ENCODE measurements at places on chromosomes 5 and 9.

GRCh38 chr9:87201351-87201751 is 254.0 kb upstream of the GAS1 start:
- DNase-seq = no peak

DNA sequence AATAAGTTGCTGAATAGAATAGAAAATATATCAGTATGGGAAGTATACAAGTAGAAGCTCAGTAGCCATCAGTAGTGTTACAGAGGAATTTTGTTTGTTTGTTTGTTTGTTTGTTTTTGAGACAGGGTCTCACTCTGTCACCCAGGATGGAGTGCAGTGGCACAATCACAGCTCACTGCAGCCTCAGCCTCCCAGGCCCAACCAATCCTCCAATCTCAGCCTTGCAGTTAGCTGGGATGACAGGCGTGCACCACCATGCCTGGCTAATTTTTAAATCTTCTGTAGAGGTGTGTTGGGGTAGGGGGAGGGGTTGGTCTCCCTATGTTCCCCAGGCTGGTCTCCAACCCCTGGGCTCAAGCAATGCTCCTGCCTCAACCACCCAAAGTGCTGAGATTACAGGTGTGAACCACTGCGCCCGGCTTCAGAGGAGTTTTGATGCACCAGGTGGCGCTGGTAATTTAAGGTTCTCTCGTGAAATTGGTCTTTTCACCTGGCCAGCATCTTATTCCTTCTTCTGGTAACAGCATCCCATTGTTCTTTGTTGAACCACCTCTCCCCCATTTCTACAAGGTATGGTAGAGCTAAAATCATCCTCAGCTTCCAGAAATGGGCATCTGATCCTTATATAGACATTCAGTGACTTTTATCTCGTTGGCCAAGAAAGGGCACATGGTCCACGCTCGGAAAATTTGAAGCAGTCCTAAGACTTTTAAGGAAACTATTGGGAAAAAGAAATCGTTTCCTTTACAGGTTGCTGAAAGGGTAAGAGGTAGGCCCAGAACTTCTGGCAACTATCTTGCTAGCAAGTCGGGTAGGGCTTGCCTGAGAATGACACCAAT is 157.1 kb downstream of the ARRDC3 start:
- no peak for DNase-seq

DNA sequence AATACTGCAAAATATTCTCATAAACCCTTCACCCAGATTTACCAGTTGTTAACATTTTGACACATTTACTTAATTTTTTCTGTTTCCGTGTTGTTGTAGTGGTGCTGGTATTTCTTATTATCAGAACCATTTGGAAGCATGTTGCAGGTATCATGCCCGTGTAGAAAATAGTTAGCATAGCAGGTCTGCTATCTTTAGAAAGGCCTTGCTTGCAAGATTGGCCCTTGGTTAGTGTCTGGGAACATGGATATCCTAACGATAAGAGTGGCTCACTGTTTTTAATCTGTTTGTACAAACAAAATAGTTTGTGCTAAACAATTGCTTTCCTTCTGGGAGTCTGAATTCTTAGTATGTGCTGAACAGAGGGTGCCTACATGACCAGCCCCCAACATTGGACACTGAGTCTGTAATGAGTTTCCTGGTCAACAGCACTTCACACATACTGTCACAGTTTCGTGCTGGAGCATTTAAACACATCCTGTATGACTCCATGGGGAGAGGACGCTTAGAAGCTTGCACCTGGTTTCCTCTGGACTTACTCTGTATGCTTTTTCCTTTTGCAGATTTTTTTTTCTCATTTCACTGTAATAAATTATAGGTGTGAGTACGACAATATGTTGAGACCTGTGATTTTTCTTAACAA is 66.9 kb downstream of the MAN2A1 start:
- DNase-seq = no peak

DNA sequence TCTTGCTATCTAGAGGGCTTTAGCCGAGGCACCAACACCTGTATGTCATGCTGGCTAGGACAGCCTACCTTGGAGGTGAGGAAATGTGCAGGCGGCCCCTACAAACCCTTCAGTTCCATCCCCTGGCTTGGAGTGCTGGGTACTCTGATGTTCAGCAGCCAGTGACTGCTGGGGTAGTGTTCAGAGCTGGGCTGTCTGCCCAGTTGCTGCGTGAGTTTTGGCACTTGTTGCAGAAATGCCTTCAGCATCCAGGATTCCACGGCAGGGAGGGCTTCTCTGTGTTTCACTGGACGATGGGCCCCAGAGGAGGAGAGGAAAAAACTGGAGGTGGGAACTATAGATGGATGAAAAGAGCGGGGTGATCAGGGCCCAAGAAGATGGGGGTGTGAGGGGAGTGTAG is 10.4 kb downstream of the SWI5 start:
- no peak for DNase-seq

GRCh38 chr9:36486329-36486932 is 86.3 kb upstream of the MELK start:
- no peak for DNase-seq

GRCh38 chr5:10704949-10705621 is 55.9 kb downstream of the DAP start:
- no peak for DNase-seq

- no peak for DNase-seq
Observed at GRCh38 chr5:133053448-133053847, 1.6 kb downstream of the HSPA4 start.

GRCh38 chr5:158801268-158801667 is 298.4 kb downstream of the EBF1 start:
- no peak for DNase-seq

DNA sequence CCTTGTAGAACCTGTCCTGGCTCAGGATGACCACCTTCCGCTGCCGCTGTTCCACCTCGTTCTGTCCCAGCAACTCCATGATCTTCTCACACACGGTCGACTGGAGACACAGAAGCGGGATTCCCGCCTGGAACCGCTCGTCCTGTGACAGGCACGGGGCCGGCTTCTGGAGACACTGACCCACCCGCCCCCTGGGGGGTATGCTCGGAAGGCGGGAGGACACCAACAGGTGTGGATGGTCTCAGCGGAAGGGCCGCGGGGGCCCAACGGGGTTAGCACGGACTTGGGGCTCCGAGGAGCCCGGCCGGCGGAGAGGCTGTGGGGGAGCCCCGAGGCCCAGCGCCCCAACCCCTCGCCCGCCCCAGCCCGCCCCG is 530 bp downstream of the UCK1 start:
- no peak for DNase-seq

GRCh38 chr5:109844695-109845094 is 155.0 kb downstream of the MAN2A1 start:
- no peak for DNase-seq

DNA sequence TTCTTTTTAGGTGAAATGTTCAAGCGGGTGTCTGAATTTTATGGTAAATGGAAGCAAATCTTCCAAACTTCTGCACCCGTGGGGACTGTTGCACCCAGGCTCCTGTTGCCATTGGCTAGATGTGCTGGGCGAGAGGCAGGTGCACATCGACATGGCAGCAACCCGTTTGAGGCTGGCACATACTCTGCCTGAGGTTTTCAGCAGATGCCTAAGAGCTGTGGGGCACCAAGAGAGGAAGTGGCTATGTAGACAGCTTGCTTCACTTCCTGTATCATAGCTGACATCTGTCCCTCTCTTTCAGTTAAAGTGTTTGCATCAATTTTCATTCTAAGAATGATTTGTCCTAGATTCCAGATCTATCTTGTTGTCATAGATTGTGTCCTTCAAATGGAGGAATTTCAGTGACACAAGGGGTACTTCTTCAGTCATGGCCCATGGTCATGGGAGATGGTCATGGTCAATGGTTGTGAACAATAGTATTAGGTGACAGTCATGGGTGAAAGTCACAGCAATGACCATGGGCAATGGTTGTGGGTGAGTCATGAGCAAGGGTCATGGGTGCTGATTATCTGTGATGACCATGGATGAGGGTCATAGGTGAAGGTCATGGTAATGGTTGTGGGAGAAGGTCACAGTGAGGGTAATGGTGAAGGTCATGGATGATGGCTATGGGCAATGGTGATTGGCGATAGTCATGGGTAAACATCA is 115.1 kb upstream of the IRX4 start:
- no peak for DNase-seq

GRCh38 chr5:132765311-132766019 is 11.6 kb downstream of the SEPTIN8 start:
- no peak for DNase-seq

GRCh38 chr5:125245216-125245615 is 498.8 kb upstream of the ZNF608 start:
- no peak for DNase-seq

DNA sequence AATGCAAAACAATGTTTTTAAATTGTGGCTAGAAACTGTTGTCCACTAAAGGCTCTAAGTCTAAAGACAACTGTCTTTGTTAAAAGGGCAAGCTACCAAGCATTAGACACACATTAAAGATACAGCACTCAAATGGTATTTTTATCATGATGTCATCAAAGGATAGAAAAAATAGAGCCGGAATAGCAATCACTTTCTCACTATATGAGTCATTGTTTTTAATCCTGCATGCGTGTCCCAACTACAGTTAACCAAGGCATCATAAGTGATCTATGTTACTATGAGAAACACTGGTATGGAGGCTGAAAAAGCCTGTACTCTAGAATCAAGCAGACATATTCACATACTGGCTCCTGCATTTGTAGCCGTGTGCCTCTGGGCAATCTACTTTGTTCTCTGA is 1.9 kb upstream of the PJA2 start:
- no peak for DNase-seq

- DNase-seq = no peak
Observed at GRCh38 chr5:32709750-32710549, 1.2 kb upstream of the NPR3 start.

DNA sequence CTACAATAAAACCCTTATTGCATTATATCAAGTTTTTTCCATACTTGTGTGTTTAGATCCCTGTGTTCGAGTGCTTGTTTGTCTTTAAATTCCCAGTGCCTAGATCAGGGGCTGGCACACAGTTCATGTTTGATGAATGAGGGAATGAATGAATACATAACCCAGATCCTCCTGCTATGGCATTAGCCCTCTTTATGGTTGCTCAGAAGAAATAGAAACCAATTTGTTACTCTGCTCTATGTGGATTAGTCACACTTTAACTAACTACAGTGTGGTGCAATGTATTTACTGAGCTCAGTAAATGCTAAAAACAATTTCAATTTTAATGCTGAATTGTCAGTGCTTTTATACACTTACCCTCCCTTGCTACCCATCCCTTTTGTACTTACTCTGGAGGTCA is 16.4 kb upstream of the GALNT10 start:
- DNase-seq = no peak

DNA sequence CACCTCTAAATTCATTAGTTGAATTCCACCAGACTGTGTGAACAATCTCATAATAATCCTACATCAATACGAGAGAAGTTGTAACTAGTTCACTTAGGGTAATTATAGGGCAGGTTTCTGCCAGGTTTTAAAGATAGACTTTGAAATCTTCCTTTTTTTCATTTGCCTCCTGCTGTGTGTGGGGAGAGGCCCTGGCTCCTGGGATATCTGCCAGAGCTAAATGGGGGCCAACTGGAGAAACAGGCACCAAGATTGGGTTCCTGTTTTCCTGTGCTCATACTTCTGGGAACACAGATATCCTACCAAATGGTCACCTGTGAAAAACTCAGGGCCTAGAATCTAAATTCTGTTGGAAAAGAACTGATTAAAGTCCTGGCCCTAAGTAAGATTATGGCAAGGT is 42.3 kb downstream of the SH3RF2 start:
- no peak for DNase-seq

GRCh38 chr9:89657765-89658164 is 53.0 kb downstream of the GADD45G start:
- no peak for DNase-seq

DNA sequence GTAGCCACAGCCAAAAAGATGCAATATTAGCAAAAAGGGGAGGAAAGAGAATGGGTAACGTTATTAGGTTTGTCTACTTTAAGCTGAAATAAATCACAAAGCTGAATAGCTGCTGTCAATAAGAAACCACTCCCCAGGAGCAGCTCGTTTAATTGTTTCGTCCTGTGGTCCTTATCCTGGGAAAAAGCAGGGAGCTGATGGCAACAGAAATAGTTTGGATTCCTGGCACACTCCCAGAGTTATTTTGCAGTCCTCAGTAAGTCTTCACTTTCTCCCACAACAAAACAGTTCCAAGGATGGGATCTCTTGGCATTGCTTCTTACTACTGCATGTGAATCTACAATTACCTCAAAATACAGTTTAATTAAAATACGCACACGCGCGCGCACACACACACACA is 28.8 kb downstream of the FRMD3 start:
- no peak for DNase-seq

DNA sequence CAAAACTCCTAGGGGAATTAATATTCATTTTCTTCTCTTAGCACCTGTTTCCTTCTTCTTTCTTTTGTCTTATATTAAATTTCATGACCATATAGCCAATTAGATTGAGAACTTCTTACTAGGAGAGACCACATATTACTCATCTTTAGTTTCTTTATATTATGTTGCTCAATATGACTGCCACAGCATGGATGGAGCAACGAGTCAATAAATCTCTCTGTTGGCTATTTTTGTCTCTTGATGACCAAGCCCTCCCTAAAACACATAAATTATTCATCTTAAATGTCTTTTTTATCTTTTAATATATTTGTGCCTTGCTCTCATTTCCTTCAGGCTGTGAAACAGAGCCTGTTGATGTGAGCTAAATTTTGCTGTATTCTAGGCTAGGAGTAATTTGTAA is 123.0 kb downstream of the ADAMTSL1 start:
- DNase-seq = no peak

DNA sequence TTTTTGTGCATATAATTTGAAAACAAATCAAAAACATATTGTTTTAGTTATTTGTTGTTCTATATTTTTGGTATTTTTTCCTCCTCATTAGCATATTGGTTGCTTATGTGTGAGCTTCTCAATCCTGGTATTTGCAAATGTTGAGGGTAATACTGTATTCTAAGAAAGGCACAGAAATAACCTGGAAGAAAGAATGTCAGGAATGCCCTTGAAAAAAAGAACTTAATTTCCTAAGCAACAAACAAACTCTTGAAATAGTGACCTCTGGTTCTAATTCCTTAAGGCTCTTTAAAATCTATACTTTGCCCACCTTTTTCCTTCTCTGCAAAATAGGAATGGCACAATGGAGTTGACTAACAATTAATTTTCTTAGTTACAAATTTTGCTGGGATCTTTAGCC is 117.5 kb downstream of the HMHB1 start:
- DNase-seq = no peak

- DNase-seq = no peak
Observed at GRCh38 chr5:169545762-169546161, 37.8 kb upstream of the SPDL1 start.

- DNase-seq = no peak
Observed at GRCh38 chr5:129499208-129499852, 39.2 kb downstream of the ADAMTS19 start.

- DNase-seq = no peak
Observed at GRCh38 chr5:59782856-59783255, 110.7 kb downstream of the PDE4D start.
